ENCODE measurements at places on chromosomes 1 and 21. TPM values are rescaled to one million over a fixed set of nuclear protein-coding genes. Genes with fewer than 3 reads are reported as not detected.

DNA sequence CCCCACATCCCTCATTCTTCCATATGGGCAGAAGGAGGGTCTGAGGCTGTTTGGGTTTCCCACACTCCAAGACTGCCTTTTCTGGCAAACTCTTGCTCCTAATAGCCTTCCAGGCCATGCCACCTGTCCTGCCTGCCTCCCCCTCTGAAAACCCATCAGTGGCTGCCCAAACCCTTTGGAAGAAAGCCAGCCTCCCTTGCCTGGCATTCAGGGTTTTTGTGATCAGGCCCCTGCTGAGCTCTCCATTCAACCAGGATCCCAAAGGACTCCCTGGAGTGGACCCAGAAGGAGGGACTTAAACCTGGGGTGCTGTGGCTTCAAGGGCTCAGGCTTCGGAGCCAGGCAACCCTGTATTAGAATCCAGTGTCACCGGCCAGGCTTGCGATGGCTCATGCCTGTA lies 4.2 kb upstream of the GUCA2A start:
- DNase-seq, result no peak

DNA sequence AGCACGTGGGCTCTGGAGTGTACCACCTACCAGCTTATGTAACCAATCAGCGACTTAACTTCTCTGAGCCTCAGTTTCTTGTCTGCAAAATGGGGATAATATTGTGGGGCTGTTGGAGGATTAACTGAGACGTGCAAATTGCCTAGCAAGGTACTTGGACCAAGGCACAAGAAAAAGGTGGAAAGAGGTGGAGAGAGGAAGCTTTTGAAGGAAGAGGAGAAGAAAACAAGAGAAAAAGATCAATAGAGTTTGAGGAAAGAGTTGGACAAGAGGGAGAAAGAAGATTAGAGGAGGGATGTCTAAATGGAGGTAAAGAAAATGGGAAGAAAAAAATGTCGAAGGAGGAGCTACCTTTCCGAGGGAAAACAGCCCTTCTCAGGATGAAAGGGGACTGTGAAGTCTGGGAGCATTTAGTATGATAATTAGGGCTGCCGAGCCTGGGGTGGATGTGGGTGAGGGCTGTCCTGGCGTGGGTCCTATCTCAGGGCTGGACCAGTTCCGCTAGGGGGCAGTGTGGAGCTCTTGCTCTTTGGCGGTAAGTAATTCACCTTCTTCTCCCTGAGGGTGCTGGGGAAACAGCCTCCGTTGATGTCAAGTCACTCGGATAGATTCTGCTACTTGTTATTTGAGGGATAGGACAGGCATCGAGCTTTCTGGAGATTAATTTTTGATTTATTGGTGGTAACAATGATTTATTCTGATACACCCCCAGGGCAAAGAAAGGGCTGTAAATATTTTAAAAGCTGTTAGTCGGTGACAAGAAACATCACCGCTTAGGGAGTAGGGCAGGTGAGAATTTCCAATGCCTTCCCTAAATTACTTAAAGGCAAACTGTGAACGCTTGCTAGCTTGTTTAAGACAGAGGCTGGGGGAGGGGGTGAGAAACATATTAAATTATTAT lies 79.0 kb upstream of the NFASC start:
- DNase-seq, result peak; percentile 87

GRCh38 chr1:93641527-93641926 lies 40.1 kb downstream of the BCAR3 start:
- no peak for DNase-seq

DNA sequence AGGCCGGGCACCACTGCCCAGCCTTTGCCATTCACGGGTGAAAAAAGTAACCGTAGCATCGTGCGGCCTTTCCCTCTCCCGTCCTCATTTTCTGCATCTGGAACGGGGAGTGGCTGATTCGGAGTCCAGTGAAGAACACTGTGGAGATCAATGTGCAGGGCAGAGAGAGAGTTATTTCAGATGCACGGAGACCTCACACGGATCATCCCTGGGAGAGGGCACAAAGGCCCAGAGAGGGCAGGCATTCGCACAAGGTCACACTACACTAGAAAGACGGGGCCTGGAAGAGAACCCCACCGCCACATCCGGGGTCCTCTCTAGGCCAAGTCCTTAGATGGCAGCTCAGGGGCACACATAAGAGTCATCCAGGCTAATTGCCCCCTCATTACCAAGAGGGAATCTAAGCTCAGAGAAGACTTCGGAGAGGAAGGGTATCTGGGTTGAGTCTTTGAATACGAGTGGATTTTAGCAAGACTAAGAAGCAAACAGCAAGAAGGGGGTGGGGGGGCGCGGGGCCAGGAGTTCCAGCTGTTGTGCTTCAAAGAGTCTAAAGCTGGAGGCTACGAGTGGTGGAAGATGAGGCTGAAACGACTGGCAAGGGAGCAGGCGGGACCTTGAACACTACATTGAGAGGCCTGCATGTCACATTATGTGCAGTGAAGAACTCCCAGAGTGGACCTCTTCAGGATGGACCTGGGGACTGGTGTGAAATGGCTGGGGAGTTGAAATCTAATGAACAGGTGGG lies 857 bp downstream of the GPX7 start:
- DNase-seq, result no peak

DNA sequence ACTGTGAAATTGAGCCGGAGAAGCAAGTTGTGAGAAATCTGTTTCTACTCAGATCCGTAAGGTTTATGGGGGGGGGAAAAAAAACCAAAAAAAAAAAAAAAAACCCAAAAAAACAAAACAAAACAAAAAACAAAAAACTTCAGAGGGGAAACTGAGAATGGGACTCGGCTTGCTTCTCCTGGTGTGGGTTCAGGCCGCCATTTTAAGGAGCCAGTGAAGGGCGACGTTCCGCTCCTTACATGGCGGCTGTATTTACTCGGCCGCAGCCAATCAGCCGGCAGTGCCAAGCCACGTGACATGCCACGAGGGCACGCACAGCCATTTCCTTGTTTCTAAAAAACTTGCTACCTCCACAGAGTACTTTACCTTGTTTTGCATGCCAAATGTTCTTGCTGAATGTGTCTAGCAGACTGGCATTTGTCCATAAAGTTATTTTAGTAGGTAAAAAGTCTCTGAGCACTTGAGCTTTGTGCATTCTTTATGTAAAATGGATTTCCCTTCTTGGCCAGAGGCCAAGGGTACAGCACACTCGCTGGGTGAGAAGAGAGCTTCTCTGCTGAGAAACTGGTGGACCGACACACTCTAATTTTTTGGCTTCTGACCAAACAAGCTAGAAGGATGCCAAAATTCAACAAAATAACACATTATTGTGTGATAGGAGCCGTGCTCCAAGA lies 101.8 kb downstream of the NFIA start:
- no peak for DNase-seq

GRCh38 chr1:108871050-108871724 lies 5.6 kb upstream of the GPSM2 start:
- DNase-seq, result no peak

- no peak for DNase-seq
Measured at GRCh38 chr1:44831516-44831915, 11.5 kb downstream of the PTCH2 start.

DNA sequence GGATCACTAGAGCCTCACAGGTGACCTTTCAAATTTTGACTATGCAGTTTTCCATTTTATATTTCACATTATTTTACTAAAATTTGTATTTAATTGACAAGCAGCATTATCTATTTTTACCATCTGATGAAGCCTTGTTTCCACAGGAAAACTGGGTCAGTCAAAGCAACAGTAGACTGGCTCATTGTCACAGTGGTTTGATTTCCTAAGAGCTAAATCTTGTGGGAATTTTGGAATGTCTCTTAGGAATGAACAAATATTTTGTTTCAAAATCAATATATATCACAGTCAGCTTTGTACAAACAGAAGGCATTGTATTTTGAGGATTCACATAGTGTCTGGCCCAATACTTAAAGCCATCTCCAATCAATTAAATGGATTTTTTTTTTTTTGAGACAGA lies 152.6 kb upstream of the RNPC3 start:
- DNase-seq, result no peak

DNA sequence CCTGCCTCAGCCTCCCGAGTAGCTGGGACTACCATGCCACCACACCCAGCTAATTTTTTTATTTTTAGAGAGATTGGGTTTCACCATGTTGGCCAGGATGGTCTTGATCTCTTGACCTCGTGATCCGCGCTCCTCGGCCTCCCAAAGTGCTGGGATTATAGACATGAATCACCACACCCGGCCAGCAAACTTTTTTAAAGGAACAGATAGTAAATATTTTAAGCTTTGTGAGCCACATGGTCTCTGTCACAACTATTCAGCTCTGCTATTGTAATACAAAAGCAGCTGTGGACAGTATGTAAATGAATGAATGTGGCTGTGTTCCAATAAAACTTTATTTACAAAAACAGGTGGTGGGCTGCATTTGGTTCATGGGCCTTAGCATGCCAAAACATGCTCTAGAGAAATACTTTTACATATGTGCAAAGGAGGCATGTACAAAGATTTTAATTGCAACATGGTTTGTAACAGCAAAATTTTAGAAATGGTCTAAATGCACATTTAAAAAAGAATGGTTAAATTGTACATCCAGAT lies 47.0 kb downstream of the CDCP2 start:
- no peak for DNase-seq

DNA sequence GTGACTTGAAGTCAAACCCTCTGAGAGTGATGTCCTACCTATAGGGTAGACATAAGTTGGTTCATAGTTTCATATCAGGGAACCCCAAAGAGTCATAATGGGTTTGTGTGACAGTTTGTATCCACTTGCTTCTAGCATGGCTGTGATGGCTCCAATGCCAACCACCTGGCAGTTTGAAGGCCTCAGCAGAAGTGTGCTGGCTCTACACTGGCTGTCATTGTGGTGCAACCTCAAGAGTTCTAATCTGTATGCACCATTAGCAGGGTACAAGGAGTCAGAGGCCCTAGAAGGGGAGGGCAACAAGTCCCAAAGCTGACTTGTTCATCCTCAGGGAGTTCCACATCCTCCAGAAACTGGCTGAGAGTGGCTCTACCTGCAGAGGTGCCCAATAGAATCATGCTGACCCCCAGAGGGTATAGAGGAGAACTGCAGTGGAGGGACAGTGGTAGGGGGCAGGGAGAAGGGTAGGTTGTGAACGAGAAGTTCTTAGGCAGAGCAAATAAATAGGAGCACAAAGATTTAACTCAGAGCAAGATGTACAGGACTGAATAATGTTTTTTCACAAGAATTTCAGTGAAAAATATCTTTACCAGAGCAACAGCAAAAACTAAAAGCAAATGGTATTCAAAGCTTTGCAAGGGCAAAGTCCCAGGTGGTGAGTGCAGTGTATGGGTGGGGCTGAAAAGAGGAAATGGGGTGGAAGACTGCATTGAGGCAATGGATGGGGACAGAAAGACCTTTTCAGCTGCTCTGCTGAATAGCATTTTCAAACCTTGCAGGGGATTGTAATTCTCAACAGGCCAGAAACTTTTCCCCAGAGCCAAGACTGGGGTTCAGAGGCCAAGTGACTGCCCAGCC lies 3.2 kb downstream of the FCRL2 start:
- no peak for DNase-seq

- DNase-seq, result no peak
Measured at GRCh38 chr1:193730017-193730416, 543.6 kb upstream of the B3GALT2 start.

The HSF2BP gene
- total RNA-seq, result 0.72 TPM

The RFX5 gene
- 69.7 TPM for total RNA-seq

The SHE gene
- not detected for total RNA-seq

All from activated CD4-positive, alpha-beta T cell treated with anti-CD3 and anti-CD28 coated beads, Interleukin-2, amount 10 ng/mL, durations not matched to agents 7 days and 5 days (primary cell).